A549 treated with dexamethasone at 1 μM for 4 hours (cell line): ENCODE measurements at places on chromosomes 4 and X. TPM values are rescaled to one million over a fixed set of nuclear protein-coding genes. Genes with fewer than 3 reads are reported as not detected.

Gene BCAP31
- total RNA-seq = 339 to 415 TPM (median 357 TPM) in 5 replicates

Gene NKX3-2
- total RNA-seq = 0.05 to 0.16 TPM (median 0.12 TPM) in 5 replicates

Gene SLC26A1
- 0.12 to 0.26 TPM (median 0.18 TPM) in 5 replicates for total RNA-seq

Gene XAGE2
- total RNA-seq = not detected in 5 replicates

Gene UBL4A
- 60.1 to 68.0 TPM (median 66.5 TPM) in 5 replicates for total RNA-seq

Gene RAI2
- 0.21 to 0.39 TPM (median 0.27 TPM) in 5 replicates for total RNA-seq

Gene KCTD8
- total RNA-seq = not detected in 5 replicates

Gene PARM1
- total RNA-seq = 0.50 to 0.76 TPM (median 0.56 TPM) in 5 replicates

Gene RGN
- total RNA-seq = 0.06 TPM in 2 of 5 replicates, not detected in the others

Gene TEX13D
- total RNA-seq = not detected in 5 replicates

Gene CCDC158
- total RNA-seq = 0.02 TPM in 1 of 5 replicates, not detected in the others
